ENCODE measurements at places on chromosomes 7 and 10.

- peak; percentile 78 for DNase-seq
These were observed at the start of gene ACBD5 for GRCh38 chr10:27240212-27241009. Gene ACBD5, minus strand, starts transcription at chr10:27240797. Its CDS starts 109 bp downstream, at chr10:27240688.

DNA sequence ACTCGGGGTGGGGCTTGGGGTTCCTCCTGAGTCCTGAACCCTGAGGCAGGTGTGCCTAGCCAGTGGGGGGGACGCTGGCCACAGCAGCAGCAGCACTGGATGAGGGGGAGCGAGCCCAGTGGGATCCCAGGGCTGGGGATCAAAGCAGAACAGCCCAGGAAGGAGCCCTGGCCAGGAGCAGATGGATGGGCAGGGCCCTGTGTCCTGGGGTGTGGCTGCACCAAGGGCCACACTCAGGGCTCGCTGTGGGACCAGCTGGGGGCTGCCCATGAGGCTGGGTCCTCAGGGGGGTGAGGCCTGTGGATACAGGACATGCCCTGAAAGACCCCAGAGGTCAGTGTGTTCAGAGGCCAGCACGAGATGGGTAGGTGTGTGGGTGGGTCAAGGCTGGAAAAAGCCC, 50.9 kb downstream of the STK32C start:
- no peak for DNase-seq

GRCh38 chr7:108239501-108240225, 109.5 kb upstream of the LAMB4 start:
- no peak for DNase-seq

DNA sequence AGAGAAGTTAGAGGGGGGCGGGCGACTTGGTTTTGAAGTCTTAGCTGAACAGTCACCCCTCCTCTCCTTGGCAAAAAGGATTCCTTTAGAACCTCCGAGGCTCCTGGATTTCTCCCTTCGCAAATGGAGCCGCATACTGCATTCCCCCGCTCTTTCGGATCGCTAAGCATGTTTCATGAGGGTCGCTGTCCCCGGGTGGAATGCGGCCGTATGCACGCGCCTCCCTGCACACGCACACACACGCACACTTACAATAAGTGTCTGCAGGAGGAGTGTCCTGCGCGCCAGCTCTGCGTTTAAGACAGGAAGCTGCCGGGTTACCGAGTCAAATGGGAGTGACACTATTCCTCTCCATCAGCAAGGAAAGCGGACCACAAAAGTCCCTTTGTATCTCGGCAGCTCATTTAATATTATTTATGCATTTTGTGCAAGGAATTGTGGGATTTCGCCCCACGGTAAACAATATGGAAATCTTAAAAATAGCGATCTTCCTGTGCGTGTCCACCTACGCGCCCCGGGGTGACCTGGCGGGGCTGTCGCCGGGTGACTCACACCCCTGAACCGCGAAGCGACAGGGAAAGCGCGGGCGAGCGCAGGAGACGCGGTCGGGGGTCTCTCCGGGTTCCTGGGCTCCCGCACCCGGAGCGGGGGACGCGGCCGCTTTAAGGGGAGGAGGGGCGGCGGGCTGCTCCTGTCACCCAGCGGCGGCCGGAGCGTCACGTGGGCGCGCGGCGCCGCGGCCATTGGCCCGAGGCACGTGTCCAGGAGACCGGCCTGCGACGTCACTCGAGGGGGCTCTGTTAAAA, 988 bp upstream of the EN2 start:
- DNase-seq, result peak; percentile 70

GRCh38 chr10:123879606-123880257, 11.9 kb downstream of the CPXM2 start:
- DNase-seq, result no peak

- no peak for DNase-seq
These were observed 6.9 kb downstream of the KMT2E start for GRCh38 chr7:105020926-105021325.

- no peak for DNase-seq
These were observed 60.4 kb downstream of the CHST3 start for GRCh38 chr10:72024596-72024995.

- DNase-seq, result no peak
These were observed 230.0 kb upstream of the GRB10 start for GRCh38 chr7:51012569-51013217.

DNA sequence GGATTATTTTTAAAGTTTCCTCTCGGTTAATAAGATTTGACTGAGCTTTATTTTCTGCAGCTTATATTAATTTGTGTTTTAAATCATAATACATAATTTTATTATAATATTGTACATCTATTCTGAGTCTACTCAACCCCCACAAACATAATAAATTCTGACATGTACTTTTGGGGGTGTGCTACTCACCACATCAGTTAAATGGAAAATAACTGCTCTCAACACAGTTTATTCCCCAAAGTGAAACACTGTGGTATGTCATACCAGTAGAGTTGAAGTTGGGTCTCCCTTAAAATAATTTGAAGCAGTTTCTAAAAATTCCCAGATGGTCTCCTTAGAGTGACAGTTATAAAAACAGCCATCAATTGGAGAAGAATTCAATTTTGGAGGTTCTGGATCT, 463.2 kb downstream of the PHTF2 start:
- no peak for DNase-seq

GRCh38 chr7:143360788-143361551, 1.5 kb downstream of the FAM131B start:
- DNase-seq, result peak; percentile 55

GRCh38 chr7:138684340-138684739, 16.8 kb downstream of the SVOPL start:
- DNase-seq, result no peak

DNA sequence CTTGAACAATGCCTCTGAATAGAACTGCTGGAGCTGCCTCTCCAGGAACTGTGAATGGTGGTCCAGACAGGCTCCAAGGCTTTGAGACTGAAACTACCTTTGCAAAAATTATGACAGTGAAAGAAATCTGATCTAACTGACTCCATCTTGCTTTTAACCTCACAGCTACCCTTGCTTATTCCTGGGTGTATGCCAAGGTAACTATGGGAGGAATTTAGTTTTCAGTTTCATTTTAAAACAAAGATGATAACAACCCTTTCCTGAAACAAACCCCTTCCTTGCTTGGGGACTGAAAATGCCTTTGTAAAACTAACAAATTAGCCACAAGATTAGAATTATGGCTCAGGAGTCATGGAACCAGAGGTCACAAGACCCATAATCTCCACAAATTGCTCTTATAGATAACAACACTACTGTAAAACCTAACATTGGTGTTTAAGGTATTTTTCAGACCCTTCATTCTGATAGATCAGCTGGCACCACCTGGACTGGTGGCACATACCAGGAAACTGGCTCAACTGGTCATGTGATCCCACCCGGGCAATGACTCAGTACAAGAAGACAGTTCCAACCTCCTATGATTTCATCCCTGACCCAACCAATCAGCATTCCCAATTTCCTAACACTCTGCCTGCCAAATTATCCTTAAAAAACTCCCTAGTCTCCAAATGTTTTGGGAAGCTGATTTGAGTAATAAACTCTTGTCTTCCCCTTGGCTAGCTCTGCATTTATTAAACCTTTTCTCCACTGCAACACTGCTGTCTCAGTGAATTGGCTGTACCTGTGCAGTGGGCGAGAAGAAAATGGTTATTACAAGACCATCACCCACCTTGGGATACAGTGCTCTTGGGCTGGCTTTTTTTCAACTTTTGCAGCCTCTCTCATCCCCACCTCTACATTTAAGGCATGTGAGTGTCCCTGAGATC, 608.1 kb downstream of the TYW1 start:
- DNase-seq, result no peak

- DNase-seq, result no peak
These were observed 24.8 kb downstream of the C10orf67 start for GRCh38 chr10:23319835-23320234.

- no peak for DNase-seq
These were observed 30.5 kb upstream of the YAE1 start for GRCh38 chr7:39535720-39536119.

DNA sequence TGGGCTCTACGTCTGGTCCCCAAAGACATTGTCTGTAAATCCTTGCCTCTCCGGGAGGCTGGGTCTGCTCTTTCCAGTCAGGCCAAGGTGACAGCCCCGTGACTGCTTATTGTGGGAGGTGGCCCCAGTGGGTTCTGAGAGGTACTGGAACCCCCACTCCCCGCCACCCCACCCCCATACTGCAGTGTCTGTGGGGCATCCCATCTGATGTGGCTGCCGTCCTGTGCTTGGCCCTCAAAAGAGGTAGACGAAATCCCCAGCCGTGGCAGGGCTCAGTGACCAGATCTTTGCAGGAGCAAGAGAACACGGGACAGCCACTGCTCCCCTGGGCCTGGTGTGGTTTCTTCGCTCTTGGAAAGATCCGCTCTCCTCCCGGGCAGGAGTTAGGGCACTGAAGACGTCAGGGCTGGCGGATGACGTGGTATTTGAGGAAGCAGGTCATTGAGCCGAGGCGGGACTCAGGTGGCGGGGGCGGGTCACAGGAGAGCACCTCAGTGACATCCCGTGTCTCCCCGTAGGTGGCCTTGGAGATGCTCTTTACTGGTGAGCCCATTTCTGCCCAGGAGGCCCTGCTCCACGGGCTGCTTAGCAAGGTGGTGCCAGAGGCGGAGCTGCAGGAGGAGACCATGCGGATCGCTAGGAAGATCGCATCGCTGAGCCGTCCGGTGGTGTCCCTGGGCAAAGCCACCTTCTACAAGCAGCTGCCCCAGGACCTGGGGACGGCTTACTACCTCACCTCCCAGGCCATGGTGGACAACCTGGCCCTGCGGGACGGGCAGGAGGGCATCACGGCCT, 20.7 kb downstream of the ECHDC3 start:
- no peak for DNase-seq

GRCh38 chr10:124347956-124348355, 70.8 kb downstream of the OAT start:
- peak; percentile 16 for DNase-seq

DNA sequence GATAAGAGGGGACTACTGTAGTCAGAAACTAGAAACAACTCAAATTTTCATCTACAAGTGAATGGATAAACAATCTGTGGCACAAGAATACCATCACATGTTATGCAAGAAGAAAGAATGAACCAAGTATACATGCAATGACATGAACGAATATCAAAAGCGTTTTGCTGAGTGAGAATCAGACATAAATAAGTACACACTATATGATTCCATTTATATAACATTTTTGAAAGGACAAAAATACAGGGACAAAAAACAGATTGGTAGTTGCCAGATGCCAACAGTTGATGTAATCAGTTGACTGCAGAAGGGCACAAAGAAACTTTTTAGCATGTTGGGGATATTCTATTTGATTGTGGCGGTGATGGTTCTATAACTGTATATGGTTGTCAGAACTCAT, 33.6 kb downstream of the CTNNA3 start:
- DNase-seq, result no peak

DNA sequence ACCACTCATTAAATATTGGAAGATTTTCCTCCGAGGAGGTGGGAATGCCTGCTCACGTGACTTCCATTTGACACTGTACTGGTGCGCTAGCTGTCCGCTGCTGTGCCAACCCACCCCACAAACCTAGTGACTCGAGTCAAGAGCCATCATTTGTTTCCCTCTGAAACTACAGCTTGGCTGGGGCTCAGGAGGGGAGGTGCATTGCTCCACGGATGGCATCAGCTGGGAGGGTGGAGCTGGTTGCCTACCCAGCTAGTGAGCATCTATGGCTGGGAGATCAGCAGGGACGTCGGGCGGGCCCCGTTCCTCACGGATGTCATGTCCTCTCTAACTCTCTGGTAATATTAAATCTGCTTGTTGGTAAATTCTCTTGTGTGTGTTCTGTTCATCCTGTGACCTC, 9.5 kb upstream of the FOXL3 start:
- no peak for DNase-seq

GRCh38 chr7:142384493-142384922, 126.7 kb upstream of the PRSS58 start:
- DNase-seq, result no peak

All from K562 (cell line).